ENCODE measurements at places on chromosomes 12 and 14.

- DNase-seq = no peak
Observed at GRCh38 chr14:22472935-22473854, 115.8 kb downstream of the DAD1 start.

GRCh38 chr12:87272851-87273250 lies 756.4 kb downstream of the C12orf50 start:
- DNase-seq = no peak

DNA sequence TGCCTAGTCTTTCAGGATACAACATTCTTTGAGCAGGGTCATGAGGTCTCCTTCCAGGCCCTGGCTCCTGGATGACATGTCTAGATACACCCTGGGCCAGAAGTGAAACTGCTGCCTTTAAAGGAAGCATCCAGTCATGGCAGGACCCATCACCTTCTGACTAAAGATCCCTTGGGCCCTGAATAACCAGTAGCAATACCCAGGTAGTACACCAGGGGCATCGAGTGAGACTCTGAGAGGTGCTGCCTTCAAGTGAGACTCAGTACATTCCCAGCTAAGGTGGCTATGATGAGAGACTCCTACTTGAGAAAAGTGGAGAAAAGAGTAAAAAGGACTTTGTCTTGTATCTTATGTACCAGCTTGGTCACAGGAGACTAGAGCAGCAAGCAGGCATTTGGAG lies 23.5 kb downstream of the OR6C68 start:
- DNase-seq = no peak

DNA sequence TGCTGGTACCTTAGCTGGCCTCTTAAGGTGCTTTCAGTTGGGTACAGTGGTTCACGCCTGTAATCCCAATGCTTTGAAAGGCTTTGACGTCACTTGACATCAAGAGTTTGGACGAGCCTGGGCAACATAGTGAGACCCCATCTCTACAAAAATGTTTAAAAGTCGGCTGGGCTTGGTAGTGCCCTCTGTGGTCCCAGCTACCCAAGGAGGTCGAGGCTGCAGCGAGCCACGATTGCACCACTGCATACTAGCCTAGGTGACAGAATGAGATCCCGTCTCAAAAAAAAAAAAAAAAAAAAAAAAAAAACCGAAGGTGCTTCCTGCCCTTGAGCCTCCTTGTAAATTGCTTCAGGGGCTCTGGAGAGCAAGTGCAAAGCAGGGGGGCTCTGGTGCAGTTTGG lies 50.0 kb downstream of the ACACB start:
- no peak for DNase-seq

GRCh38 chr14:91755570-91756295 lies 23.8 kb upstream of the CATSPERB start:
- DNase-seq = no peak

GRCh38 chr12:5088586-5089264 lies 45.0 kb downstream of the KCNA5 start:
- DNase-seq = no peak

DNA sequence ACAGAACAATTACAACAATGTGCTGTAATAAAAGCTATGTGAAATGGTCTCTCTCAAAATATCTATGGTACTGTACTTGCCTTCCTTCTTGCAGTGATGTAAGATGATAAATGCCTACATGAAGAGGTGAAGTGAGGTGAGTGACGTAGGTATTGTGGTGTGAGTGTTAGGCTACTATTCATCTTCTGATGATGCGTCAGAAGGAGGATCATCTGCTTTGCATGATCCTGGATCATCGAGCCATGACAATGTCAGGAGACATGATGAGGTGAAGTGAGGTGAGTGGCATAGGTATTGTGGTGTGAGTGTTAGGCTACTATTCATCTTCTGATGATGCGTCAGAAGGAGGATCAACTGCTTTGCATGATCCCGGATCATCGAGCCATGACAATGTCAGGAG lies 105.8 kb downstream of the KCNC2 start:
- DNase-seq = no peak

DNA sequence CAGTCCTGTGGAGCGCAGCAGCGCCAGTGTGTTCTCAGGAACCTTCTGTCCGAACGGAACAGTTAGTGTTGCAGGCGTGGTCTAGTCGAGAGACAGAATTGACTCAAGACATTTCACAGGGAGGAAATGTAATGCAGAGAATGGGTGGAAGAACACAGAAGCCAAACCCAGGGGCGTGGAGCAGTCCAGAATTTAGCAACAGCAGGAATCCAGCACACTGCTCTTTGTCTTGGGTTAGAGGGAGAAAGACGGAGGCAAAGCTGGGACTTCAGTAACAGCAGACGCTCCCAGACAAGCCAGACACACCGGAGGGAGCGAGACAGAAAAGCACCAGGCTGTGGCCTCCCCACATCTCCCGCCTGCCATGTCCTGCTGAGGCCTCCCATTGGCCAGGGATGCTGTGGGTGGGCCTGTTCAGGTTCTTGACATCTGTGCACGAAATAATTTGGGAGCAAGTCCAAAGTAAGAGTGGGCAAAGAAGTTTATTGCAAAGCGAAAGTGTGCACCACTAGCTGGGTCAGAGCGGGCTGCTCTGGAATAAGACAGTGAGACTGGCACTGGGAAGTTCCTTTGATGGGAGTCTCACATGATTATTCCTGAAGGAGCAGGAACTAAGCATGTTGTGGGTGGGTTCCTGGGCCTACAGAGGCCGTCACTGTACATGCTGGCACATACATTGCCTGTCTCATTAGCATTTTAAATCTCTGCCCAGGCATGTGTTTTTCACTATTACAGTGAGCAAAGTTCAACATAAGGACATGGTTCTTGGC lies 339.3 kb upstream of the SFSWAP start:
- DNase-seq = no peak

DNA sequence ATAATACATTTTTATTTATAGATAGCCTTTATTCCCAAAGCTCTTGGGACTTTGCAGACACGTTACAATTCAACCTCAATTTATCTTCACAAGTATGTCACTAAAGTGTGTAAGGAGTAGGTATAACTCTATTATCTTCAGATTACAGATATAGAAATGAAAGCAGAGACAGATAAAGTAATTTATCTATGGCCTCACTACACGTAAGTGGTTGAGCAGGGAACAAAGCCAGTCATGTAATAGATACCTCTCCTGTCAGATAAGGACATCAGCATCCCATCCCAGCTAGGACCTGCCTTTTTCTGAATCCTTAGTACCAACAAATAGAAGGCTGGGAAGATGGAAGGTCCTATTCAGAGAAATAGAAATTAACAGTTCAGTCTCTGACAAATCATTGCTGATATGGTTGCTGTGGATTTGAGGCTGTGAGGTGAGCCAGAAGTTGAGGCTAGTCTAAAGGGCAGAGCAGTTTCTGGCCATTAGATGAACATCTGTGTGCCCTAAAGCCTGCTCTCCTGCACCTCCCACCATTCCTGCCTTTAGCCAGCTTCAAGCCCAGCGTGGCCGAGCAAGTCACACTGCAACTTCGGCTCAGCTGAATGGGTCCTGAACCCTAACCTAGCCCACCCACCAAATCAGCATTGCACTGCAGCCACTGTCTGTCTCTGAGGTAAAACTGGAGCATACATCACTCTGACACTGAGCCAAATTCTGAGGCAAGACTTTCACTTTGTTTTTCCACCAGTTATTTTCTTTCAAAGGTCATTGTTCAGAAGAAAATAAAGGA lies 71.1 kb upstream of the PLEKHA5 start:
- no peak for DNase-seq

DNA sequence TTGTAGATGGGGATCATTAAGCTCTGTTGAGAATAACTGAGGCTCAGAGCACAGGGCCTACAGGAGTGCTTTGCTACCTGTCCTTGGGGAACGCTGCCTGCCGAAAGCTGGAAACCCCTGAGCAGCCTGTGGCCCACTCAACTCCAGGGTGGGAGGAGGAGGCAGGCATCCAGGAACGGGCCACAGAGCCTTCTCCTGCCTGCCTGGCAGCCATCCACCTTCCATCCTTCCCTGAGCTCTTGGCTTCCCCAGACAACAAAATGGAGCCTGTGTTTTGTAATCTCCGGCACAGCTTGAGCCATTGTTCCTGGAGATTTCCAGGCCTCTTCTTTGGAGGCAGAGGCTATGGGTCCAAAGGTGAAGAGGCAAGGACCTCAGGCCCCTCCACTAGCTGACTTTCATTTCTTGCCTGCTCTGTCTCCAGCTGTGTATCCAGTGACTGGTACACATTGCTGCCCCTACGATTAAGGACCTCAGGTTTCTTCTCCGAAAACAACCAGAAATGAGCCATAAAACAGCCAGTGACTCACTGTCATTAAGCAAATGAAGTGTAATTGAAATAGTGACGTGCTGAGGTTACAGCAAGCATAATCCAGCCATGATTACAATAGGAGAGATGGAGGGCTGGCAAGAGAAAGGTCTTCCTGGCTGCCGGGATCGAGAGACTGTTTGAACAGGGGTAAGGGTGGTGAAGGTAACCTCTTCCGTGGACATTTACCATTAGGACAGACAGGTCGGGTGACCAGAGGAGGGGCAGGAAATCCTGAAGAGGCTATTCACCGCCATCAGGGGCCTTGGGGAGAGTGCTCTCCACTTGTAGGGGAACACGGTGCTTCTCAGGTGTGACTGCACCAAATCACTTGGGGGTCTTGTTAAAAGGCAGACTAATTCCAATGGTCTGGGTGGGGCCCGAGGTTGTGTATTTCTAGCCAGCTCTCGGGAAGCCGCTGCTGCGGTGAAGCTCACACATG lies 56.3 kb upstream of the KCNA5 start:
- DNase-seq = no peak

DNA sequence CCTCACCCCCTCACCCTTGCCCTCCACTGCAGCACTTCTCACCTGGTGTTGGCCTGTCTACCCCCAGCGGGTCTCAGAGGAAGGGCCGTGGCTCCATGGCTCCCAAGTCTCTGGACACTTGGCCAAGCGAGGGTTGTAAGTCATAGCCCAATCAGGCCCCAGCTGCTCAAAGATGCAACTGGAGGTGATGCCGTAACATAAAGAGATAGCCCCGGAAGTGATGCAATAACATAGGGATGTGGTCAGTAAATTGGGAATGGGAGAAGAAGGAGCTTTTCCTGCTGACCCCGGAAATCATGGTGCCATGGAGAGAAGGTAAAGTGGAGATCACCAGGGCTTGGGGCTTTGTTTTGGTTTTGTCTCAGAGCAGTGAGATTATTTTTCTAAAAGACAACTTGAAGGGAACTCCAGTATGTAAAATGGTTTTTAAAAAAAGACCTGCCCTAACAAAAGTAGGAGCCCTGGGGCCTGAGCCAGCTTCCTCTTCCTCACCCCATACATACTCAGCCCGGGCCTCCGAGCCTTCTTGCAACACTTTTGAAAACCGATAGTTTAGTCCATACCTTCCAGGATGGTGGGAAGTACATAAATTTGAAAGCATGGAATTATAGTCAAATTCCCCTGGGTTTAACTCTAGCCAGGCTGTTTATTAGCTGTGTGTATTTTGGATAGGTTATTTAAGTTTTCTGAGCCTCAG lies 212.5 kb downstream of the CRADD start:
- no peak for DNase-seq

DNA sequence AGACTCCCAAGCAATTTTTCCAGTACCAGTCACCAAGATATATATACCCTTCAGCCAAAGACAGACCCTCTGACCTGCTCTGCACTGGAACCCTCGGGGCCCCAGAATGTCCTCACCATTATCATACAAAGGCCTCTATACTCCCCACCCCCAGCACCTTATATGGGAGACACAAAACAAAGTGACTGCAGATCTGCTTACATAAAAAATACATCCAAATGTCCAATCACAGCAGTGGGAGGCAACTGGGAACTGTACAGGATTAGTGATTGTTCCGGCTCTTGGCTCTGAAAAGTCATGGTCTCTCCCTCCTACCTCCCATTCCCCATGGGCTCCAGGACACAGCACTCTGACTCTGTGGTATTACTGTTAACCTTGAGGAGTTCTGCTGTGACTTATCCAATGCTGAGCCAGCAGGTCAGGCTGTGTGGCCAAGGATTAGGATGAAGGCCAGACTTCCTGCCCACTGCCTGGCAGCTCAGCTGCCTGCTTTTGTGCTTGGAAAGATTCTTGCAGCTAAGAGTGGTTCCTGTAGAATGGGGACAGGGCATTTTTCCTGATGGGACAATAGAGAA lies 13.7 kb downstream of the OXA1L start:
- DNase-seq = no peak

- no peak for DNase-seq
Observed at GRCh38 chr14:56057071-56057741, 61.0 kb upstream of the PELI2 start.

DNA sequence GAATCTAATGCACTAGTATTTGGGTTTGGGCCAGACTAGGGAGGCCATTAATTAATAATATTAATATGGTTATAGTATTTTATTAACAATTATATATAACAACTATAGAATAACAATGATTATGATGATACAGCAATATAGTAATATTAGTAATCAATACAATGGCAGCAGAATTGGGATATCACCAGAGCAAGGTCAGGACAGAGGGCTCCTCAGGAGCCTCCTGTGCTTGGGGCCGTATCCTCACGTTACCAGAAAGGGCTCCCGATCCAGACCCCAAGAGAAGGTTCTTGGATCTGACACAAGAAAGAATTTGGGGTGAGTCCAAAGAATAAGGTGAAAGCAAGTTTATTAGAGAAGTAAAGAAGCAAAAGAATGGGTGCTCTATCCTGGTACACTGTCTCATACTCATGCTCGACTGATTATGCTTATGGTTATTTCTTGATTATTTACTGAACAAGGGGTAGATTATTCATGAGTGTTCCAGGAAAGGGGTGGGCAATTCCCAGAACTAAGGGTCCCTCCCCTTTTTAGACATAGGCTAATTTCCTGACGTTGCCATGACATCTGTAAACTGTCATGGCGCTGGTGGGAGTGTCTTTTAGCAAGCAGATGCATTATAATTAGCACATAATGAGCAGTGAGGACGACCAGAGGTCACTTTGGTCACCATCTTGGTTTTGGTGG lies 61.6 kb downstream of the RIN3 start:
- DNase-seq = no peak

GRCh38 chr12:11014234-11014633 lies 8.2 kb downstream of the TAS2R19 start:
- no peak for DNase-seq

- no peak for DNase-seq
Observed at GRCh38 chr12:104477510-104478390, 21.0 kb downstream of the CHST11 start.

- DNase-seq = no peak
Observed at GRCh38 chr14:53850714-53851296, 105.8 kb downstream of the BMP4 start.
